Central memory CD8-positive, alpha-beta T cell (primary cell): ENCODE measurements at places on chromosomes 11 and 22.
A peak's percentile ranks its signal among the peaks of the same experiment; 100 is the strongest.

GRCh38 chr11:64842366-64842759 lies 2.1 kb downstream of the CDC42BPG start:
- peak overlapping the region; percentile 13 for H3K4me3 ChIP-seq
- H3K36me3 ChIP-seq, result peaks cover 4% of the 10 kb centered on the region
- H3K4me1 ChIP-seq, result peaks cover 26% of the 10 kb centered on the region
- no peaks in the 10 kb centered on the region for H3K27me3 ChIP-seq
- DNase-seq, result no peak

DNA sequence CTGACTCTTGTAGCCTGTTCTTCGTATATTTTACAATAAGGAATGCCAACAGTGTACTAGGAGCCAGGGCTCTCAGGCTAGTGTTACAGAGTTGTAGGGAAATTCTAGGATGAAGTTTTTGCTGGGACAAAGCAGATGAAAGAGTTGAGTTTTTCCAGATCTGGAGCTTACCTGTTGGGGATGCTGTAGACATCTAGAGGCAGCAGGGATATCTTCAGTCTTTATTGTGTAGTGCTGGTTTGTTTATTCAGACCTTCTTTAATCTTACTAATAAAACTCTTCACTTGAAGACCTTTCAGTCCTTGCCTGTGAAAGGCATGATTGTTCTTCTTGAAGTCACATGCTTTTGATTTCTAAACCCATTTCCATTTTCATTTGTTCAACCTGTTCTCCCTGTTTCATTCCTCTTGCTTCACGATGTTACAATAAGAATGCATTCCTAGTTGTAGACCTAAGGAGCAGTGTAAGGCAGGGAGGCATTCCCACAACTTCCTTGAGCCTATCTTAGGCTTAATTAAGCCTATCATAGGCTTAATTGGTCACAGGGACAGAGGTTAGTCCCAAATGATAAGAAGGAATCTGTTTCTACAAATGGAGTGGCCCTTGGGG lies 7.9 kb upstream of the SLC37A2 start:
- H3K27ac ChIP-seq, result no peak overlapping the region
- H3K4me1 ChIP-seq, result no peaks in the 10 kb centered on the region
- H3K4me3 ChIP-seq, result no peak overlapping the region
- no peaks in the 10 kb centered on the region for H3K27me3 ChIP-seq

- peaks cover 9% of the 10 kb centered on the region for H3K36me3 ChIP-seq
- no peak for DNase-seq
- no peaks in the 10 kb centered on the region for H3K27me3 ChIP-seq
These were observed 79.5 kb downstream of the AMBRA1 start for GRCh38 chr11:46514370-46514769.

DNA sequence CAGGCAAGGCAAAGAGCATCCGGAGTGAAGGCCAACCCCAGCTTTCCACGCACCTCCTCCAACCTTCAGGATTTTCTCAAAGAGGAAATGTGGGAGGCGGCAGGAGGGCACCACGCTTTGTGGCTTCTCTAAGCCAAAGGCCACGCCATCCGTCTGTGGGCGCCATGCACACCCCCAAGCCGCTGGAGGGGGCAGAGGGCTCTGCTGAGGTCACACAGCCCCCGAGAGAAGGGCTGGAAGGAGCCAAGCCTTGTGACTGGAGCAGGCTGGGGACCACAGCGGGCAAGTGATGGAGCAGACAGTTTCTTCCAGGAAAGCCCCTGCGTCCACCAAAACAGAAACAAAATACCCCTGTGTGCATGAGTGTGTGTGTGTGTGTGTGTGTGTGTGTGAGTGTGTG lies 527.4 kb downstream of the BRD1 start:
- H3K27ac ChIP-seq, result no peak overlapping the region
- no peak overlapping the region for H3K4me3 ChIP-seq
- peaks cover 29% of the 10 kb centered on the region for H3K27me3 ChIP-seq
- H3K4me1 ChIP-seq, result no peaks in the 10 kb centered on the region
- H3K36me3 ChIP-seq, result no peaks in the 10 kb centered on the region

DNA sequence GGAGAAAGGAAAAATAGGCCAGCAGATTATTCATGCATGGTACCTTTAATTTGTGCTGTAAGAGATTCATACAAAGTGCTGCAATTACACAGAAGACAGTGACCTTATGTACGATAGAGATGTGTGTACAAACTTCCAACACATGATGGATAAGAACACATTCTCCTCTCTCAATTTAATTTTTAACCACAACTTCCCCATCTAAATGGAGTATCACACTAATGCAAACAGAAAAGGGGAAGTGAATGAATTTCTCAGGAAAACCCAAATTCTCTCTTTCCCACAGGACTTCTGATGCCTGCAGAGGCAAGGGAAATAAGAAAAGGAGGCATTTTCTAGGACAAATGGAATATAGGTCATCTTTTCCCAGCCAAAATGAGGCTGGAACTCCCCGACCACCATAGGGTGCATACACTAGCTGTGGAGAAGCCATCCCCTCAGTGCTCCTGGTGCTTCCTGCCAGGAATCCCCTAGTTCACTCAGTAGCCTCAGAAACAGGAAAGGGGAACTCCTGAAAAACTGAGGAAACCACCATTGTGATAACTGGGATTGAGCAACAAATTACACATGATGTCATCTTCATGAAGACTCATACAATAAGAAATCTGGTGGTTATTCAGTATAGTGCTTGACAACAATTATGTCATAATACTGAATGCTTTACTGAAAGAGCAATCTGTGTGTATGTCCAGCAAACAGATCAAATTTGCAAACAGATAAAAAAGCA lies 22.4 kb downstream of the MMP10 start:
- H3K4me3 ChIP-seq, result no peak overlapping the region
- peaks cover 40% of the 10 kb centered on the region for H3K27me3 ChIP-seq
- no peak for DNase-seq
- no peaks in the 10 kb centered on the region for H3K4me1 ChIP-seq
- no peak overlapping the region for H3K27ac ChIP-seq

DNA sequence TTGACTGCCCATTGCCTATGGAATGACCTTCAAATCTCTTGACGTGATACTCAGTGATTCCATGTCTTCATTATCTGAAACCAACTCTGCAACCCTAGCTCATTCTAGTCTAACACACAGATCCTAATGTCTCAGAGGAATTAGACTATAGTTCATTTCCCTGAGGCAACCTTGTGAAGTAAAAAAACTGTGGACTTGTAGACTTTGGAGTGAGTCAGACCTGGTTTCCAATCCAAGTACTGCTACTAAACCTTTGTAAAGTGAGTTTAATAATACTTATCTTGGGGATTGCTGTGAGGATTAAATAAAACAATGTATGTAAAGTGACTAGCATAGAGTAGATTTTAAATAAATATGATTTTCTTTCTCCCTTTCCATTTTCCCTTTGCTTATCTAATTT lies 226.1 kb downstream of the BLID start:
- no peak overlapping the region for H3K27ac ChIP-seq
- H3K4me3 ChIP-seq, result no peak overlapping the region
- H3K36me3 ChIP-seq, result peaks cover 2% of the 10 kb centered on the region
- DNase-seq, result no peak

- DNase-seq, result no peak
- H3K4me3 ChIP-seq, result no peak overlapping the region
- H3K27ac ChIP-seq, result no peak overlapping the region
These were observed 7.8 kb downstream of the GRAMD4 start for GRCh38 chr22:46627806-46628482.

DNA sequence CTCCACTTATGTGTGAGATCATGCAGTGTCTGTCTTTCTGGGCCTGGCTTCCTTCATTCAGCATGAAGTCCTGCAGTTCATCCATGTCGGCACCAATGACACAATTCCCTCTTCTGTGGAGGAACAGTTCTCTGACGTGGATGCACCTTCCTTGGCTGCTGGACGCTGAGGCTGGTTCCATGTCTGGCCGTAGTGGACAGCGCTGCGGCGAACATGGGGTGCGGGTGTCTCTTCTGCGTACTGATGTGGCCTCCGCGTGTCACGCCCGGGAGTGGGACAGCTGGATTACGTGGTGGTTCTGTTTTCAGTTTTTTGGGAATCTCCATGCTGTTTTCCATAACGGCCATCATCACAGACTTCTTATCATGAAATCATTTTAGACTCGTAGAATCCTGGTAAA lies 16.9 kb upstream of the MUC2 start:
- DNase-seq, result no peak
- no peak overlapping the region for H3K27ac ChIP-seq
- H3K36me3 ChIP-seq, result no peaks in the 10 kb centered on the region
- H3K4me1 ChIP-seq, result no peaks in the 10 kb centered on the region

DNA sequence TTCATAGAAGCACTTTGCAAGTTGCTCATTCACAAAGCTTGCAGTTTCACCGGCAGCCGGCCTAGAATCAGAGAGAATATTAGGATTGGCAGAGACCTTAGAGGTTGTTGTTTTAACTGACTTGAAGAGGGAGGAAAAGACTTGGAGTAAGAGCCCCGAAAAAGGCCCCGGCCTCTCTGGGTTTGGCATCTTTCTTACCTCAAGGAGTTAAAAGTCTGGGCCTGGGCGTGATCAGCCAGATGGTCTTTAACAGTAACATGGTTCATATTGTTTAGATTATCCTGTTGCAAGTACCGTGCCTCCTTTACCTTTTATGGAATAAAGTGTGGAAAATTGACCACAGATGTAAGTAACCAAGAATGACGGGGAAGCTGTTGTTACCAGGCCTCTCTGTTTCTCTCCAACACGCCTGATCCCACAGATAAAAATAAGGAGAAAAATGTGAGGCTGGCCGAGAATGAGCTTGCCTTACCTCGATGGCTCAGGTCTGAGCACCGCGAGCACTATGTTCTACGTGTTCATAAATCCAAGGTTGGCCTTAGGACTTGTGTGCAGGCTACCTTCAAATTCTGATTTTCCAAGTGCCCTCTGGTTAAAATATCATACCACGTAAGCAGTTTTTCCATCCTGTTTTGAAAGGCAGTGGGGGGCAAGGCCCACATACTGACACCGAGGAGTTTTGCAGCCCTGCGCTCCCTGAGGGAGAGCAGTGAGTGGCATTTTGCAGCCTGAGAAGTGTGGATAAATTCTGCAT lies 56.4 kb downstream of the PARVA start:
- no peak overlapping the region for H3K27ac ChIP-seq
- H3K27me3 ChIP-seq, result peaks cover 30% of the 10 kb centered on the region
- no peak for DNase-seq
- H3K36me3 ChIP-seq, result no peaks in the 10 kb centered on the region

DNA sequence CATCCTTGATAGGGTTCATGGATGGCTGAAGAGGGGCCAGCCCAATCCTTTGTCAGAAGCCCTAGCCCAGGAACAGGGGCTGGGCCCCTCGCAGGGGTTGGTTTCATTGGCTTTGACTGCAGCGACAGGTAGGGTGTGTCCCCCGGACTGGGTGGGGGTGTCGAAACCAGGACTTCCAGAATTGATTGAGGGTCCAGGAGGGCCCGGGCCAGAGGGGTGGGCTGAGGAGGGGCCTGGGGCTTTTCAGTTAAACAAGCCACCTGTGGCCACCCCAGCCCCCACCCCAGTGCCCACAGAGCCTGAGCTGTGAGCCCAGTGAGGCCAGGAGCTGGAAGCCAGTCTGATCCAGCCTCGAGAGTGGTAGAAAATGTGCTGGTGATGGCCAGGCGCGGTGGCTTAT lies 18.1 kb upstream of the PRR5 start:
- H3K36me3 ChIP-seq, result peaks cover 13% of the 10 kb centered on the region
- H3K27ac ChIP-seq, result peak overlapping the region; percentile 85
- peaks cover 66% of the 10 kb centered on the region for H3K4me1 ChIP-seq

DNA sequence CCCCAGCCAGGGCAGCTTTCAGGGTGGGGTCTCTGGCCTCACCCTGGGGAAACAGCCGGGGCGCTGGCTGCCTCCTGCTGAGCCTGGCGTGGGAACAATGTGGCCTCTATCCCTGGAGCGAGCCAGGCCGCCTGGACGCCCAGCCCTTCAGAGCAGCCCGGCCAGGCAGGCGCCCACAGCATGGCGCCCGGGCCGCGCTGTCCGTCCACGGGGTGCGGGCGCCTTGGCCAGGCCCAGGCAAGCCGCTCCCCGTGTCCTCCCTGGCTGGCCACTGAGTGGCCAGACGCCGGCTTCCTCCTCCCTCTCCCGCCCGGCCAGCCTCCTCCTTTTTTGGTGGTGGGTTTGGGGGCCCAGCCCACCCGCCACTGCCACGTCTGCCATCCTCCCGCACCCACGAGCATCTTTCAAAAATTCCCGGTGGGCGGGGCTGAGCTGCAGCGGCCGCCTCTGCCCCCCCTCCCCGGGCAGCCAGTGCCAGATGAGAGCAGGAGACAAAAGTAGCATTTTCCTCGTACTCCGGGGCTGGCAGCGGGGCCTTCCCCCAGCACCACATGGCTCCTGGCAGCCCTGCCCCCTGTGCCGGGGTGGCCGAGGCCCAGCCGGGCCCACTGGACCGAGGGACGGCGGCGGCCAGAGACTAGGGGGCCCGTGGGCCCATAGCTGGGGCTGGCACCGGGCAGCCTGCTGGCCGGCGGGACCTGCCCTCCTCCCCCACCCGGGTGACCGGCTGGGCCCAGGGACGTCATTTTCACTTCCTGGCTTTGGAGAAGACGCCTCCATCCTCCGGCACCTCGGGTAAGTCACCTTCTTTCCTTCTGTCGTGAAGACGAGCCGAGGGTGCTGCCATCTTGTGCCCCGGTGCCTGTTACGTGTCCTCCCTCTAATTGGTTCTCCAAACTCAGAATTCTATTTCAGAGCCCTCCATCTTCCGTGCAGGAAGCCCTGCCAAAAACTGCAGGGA lies 70.2 kb upstream of the PPARA start:
- H3K27me3 ChIP-seq, result no peaks in the 10 kb centered on the region
- H3K4me1 ChIP-seq, result peaks cover 36% of the 10 kb centered on the region
- H3K4me3 ChIP-seq, result no peak overlapping the region

DNA sequence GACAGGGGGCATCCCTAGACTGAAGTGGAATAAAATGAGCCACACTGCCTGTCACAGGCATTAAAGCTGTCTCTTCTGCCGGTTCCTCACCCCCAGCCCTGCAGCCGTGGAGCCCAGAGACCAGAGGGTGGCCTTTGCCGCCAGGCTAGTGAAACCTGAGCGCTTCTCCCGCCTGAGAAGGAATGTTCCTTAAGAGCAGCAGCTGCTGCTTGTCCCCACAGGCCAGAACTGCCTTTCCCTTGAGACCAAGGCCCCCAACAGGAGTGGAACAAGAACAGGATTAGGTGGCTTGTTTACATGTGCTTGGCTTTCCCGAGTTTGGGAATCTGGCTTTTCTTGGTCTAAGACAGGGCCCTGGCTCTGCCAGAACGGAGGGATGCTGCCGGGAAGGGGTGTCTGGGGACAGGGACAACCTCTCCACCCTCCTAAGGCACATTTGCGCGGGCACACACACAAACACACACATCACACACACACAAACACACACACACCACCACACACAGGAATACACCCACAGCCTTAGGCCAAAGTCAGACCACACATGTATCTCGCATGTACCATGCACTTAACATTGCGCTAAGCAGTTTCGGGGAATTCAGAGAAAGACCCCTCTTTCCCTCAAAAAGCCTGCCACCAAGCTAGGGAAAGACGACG lies 91.8 kb downstream of the FEZ1 start:
- H3K4me3 ChIP-seq, result no peak overlapping the region
- peaks cover 10% of the 10 kb centered on the region for H3K4me1 ChIP-seq
- peaks cover 2% of the 10 kb centered on the region for H3K36me3 ChIP-seq
- H3K27ac ChIP-seq, result no peak overlapping the region
